Parietal lobe (tissue), 2 donors: ENCODE measurements at places on chromosomes 1 and 21. TPM values are rescaled to one million over a fixed set of nuclear protein-coding genes. Genes with fewer than 3 reads are reported as not detected.

CD5L gene
- not detected for total RNA-seq

SCP2 gene
- total RNA-seq, result 48.5 TPM

CENPS gene
- total RNA-seq, result 7.2 TPM

MAN1C1 gene
- total RNA-seq, result 14.7 TPM

APCS gene
- total RNA-seq, result not detected

S100A8 gene
- 1.6 TPM for total RNA-seq
